Non-pigmented ciliary epithelial cell (primary cell): ENCODE measurements at places on chromosomes 6 and 20.

DNA sequence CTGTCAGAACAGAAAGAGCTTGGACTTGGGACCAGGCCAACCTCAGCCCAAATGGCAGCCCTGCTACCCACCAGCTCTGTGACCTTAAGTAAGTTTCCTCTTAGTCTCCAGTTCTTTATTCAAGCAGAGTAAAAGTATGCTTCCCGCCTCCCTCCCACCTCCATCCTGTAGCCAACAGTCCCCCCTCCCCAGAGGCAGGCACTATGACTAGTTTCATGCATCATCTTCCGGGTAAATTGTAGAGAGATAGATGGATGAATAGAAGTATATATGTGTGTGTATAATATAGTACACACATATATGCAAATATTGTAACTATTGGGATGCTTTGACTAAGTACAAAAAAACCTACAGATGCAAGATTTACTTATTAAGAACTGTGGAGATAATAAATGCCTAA is 39.5 kb upstream of the B4GALT5 start:
- DNase-seq: no peak

GRCh38 chr6:46530896-46531295 is 39.6 kb upstream of the RCAN2 start:
- no peak for DNase-seq

- DNase-seq: no peak
Measured at GRCh38 chr20:50460608-50461267, 49.4 kb upstream of the PTPN1 start.

DNA sequence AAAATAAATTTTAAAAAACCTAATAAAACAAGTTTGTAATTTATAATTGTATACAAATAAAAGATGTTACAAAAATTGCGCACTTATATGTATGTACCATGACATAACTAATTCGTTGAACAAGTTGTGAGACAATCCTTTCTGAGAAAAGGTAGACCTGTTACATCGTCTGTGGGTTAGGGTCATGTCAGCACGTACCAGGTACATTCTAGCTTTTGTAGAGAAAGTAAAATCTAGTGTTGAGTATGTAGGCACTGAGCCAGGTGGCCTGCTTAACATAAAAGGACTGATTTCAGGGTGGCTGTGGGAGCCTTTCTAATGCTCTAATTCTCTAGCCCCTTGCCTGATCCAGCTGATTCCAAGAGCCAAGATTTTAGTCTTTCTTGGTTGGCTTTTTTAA is 10.4 kb downstream of the RPL7L1 start:
- no peak for DNase-seq

- no peak for DNase-seq
Measured at GRCh38 chr20:47605673-47606413, 104.2 kb downstream of the NCOA3 start.

GRCh38 chr6:163861627-163862026 is 447.1 kb downstream of the QKI start:
- DNase-seq: no peak

DNA sequence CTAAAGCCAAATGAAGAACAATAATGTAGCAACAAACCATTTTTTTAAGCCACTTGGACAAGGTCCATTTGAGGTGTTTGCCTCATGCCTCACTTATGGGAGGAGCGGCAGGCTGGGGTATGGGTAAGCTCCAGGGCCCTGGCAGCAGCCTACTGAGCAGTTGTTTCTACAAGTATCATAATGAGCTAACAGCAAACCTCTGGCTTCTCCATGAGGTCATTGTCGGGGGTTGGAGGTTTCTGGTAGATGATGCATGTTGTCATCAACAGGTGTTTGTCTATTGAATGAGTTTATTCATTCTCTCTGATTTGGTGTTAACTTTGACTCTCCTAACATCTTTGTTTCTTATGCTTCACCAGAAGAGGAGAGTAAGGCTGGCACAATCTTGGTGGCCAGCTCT is 150.7 kb downstream of the TBC1D7 start:
- DNase-seq: no peak

GRCh38 chr6:154864066-154864430 is 130.8 kb downstream of the SCAF8 start:
- DNase-seq: no peak

- no peak for DNase-seq
Measured at GRCh38 chr6:158711264-158711663, 61.4 kb downstream of the SYTL3 start.

GRCh38 chr6:34074064-34074742 is 71.7 kb downstream of the GRM4 start:
- no peak for DNase-seq

DNA sequence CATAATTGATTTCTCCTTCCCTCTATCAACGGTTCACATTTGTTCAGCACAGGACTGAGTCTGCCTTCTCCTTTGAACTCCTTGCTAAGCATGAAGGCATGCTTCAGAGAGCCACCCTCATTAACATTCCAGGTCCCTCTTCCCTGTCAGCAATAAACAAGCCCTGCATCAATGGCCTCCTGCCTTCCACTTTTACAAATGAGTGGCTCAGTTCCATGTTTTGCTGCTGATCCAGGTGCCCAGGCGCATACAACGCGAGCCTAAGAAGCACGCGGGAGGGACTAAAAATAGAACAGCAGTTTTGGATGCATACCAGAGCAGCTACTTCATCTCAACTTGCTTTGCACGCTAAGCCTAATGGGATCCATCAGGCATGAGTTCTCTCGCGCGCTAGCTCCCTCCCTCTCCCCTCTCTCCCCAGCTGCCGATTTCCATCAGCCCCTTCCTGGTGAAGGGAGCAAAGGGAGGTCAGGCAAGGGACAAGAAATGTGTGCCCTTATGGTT is 53.4 kb downstream of the TRAF3IP2 start:
- DNase-seq: peak; percentile 81

GRCh38 chr6:43215066-43215465 is 14.2 kb downstream of the DNPH1 start:
- no peak for DNase-seq

GRCh38 chr6:151702851-151703658 is 104.4 kb upstream of the ESR1 start:
- DNase-seq: no peak

- DNase-seq: no peak
Measured at GRCh38 chr6:47323887-47324286, 14.2 kb upstream of the TNFRSF21 start.

- no peak for DNase-seq
Measured at GRCh38 chr6:108904741-108905140, 56.5 kb downstream of the ARMC2 start.

GRCh38 chr20:52577696-52578095 is 386.1 kb upstream of the ZFP64 start:
- DNase-seq: no peak

DNA sequence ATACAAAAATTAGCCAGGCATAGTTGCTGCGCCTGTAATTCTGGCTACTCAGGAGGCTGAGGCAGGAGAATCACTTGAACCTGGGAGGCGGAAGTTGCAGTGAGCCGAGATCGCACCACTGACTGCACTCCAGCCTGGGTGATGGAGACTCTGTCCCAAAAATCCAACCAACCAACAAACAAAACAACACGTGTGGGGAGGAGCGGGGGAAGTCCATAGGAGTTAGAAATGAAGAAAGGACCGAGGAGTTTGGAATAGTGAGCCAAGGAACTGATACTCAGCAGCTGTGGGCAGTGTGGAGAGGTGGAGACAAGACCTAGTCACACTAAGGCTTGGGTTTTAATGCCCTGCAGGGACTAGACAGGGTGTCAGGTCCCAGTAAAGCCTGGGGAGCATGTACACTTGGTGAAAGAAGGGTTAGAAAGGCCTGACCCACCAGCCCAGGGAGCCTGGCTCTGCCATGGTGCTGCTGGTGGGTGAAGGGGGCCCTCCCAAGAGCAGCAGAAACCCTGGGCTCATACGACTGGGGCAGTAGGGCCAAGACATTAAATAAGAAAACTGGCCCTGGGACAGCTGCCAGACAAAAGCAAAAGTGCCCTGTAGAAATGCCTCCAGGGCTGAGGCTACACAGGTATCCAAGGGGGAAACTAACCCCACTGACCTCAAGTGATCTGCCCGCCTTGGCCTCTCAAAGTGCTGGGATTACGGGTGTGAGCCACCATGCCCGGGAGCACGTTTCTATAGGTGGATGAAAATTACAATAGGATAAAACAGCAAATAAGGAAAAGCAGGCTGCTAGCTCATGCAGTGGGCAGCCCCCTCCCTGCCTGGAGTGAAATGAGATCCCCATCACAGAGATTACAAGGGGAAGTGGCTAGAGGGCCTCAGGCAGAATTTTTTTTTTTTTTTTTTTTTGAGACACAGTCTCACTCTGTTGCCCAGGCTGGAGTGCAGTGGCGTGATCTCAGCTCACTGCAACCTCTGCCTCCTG is 58.0 kb downstream of the MYH7B start:
- no peak for DNase-seq

DNA sequence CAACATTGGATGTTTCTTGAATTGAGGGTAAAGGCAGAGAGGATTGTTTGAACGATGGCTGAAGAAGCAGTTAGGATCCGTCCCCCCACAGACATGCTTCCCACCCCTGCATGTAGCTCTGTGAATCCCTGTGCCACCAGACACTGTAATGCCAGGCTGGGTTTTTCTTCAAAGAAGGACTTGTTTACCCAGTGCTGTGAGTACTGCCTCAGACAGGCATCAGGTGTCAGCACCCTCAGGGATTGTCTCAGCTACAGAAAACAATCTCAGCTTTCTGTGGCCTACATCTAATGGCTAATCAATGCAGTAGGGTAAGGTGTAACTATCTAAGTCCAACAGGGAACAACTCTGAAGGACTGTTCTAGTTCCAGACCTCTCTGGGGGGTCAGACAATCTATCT is 853.0 kb upstream of the EPHA7 start:
- DNase-seq: no peak

- DNase-seq: no peak
Measured at GRCh38 chr6:62146954-62147853, 138.8 kb downstream of the KHDRBS2 start.

DNA sequence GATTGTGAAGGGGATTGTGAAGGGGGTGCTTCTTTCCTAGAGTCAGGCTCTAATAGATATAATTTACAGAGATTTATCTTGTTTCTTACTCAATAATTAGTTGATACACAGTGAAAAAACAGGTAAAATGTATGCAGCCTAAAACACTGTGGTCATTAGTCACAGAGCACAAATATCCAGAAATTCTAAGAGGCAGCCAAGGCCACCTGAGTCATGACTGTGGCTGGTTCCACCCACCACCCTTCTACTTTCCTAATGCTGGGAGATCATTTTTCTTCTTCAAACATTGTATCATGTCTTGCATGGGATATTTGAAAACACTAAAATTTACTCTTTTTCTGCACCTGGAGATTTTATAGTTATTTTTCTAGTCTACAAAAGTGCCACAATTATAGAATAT is 181.6 kb downstream of the OTOR start:
- peak; percentile 1 for DNase-seq

DNA sequence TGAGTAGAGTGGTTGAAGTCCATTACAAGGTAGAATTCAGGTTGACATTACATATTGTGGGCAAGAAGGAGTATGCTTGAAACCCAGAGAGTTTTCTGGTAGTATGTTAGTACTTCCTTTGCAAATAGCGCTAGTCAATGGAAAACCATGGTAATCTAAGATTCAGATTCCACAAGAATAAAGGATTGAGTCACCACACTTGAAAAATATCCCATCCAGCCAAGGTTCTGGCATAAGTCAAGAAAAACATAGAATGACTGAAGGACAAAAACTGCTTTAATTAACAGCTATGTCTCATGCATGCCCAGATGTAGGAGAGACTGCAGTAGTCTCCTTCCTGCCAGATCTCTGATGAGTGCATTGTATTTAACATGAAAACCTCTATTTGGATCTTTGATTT is 469.8 kb downstream of the BMP2 start:
- DNase-seq: no peak

DNA sequence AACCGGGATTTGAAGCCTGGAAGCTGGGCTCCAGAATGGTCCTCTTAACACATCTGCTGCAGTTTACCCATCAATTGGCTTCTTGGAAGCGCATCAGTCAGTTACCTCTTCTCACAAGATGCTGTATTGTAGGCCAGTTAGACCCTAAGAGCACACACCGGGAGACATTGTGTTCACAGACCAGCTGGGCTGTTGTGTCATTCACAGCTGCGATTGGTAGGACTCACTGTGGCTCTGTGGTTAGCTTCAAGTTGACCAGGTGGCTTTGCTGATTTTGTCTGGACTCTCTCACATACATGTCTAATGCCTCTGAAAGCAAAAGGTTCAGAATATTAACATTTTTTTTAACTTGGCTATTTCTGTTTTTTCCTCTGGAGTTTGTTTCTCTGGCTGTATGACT is 64.8 kb downstream of the SNX9 start:
- DNase-seq: no peak

DNA sequence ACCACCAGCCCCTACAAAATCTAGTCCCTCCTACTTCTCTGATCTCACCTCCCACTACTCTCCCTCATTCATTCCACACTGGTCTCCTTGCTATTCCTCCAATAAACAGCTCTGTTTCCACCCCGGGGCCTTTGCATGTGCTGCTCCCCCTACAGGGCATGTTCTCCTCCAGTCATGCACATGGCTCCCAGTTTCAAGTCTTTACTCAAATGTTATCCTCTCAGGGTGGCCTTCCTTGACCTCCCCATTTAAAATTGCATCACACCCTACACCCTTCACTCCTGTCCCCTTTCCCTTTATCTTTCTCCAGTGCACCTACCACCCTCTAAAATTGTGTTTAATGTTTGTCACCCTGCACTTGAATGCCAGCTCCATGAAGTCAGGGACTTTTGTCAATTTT is 174.5 kb downstream of the MRPL14 start:
- DNase-seq: no peak

DNA sequence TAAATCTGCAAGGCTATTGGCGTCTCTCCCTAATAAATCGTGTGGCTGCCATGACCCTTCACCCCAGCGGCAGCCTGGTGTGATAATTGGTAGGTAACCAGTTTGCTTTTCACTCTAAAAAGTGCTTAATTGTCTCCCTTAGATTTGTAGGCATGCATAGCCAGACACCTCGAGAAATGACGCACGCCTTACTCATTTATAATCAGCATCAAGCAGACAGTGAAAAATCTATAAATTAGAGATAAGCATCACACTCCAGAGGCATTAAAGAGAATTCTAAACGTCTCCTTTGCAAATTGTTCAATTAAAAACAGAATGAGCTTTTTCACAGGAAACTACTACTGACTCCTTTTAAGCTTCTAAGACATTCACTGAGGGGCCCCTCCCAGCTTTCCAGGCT is 110.2 kb upstream of the RPS6KA2 start:
- DNase-seq: no peak

- DNase-seq: no peak
Measured at GRCh38 chr20:49457444-49457843, 25.0 kb downstream of the KCNB1 start.

GRCh38 chr6:81978230-81978629 is 225.7 kb upstream of the TENT5A start:
- DNase-seq: no peak

DNA sequence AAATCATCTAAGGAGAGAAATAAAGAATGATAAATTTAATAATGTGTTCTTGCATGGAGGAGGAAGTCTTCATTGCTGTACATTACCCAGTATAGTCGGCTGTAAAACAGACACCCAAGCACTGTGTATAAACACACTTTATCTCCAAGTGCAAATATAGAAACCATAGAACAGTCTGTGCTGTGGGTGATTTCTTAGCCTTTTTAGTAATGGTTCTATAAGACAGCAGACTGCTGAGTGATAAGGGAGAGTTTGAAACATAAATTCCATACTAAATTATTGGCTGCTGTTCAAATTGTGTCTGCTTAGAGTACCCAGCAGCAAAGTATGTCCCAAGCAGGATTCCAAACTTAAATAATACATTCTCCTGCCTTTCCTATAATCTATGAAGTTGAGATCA is 4.6 kb downstream of the FILIP1 start:
- DNase-seq: no peak

GRCh38 chr20:20582734-20583133 is 129.7 kb downstream of the RALGAPA2 start:
- DNase-seq: no peak

- no peak for DNase-seq
Measured at GRCh38 chr6:16731478-16732051, 29.7 kb downstream of the ATXN1 start.
